ENCODE measurements at places on chromosomes 16 and 17.

DNA sequence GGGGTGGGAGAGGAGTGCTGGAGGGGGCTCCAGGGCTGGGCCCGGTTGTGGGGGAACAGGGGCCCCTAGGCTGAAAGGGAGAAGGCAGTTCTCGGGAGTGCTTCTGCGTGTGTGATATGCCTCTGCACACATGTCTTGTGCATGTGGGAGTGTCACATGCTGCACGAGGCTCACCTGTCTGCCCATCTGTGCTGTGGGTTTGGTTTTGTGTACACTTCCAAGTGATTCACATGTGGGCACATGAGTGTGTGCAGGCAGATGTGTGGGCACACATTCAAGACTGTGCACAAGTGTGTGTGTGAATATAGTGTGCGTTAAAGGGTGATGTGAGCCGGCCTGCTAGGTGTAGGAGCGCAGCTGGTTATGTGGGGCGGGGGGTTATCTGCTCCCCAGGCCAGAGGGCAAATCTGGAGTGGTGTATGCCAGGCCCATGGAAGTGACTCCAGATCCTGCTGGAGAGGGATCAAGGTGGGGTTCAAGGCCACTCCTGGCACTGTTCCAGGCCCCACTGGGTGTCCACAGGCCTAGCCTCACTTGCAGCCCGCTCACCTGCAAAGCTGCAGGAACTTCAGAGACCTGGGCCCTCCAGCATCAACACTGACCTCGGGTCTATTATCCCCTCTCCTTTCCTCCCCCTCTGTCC is 3.8 kb upstream of the BAHCC1 start:
- DNase-seq: no peak

- DNase-seq: no peak
These were observed 90.0 kb downstream of the FOXL1 start for GRCh38 chr16:86668136-86668910.

DNA sequence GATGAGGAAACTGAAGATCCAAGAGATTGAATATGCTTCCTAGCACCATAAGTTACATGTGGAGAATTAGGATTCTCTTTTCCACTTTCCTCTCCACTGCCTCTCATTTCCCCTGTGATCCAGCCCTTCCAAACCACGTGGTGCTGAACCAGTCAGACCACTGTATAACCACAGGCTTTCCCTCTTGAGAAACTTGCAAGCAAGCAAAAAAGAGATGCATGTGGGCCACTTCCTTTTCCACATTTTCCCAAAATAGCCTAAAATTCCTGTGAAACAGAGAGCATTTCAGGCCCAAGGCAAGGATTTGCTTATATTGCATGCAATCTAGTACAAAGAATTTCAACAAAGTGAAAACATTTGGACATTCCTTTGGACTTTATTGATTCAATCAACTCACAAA is 59.3 kb upstream of the KSR1 start:
- DNase-seq: no peak

GRCh38 chr16:49809062-49809461 is 46.9 kb downstream of the ZNF423 start:
- DNase-seq: no peak

- no peak for DNase-seq
These were observed 30.2 kb downstream of the XPO6 start for GRCh38 chr16:28181515-28181914.

- DNase-seq: no peak
These were observed 7.9 kb downstream of the SEPTIN12 start for GRCh38 chr16:4780235-4780634.

DNA sequence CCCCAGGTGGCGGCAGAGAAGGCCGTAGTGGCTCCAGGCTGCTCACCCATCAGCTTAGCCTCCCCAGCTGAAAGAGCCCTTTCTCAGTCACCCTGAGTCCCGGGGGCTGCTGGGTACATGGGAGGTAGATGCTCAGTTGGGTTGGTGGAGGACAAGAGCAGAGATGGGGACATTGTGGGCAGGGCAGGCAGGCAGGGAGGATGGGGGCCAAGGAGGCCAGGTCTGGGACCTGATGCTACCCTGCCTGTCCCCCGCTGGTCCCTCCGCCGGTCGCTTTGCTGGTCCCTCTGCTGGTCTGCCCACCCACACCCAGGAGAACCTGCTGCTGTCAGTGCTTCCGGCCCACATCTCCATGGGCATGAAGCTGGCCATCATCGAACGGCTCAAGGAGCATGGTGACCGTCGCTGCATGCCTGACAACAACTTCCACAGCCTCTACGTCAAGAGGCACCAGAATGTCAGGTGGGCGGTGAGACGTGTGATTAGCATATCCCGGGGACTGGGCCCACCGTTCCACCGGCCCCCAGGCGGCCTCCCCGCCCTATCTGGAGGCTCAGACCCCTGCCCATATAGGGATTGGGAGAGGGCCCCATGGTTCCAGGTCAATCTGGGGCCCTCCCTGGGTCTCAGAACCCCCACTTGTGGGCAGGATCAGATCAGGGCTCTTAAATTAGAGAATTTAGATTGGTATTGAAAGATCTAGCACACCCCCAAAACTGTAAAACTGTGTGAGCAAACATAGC is 26.9 kb downstream of the ADCY7 start:
- DNase-seq: no peak

GRCh38 chr17:79577485-79578187 is 33.2 kb downstream of the RBFOX3 start:
- DNase-seq: no peak

GRCh38 chr16:1047801-1048200 is 24.7 kb upstream of the SSTR5 start:
- DNase-seq: no peak

GRCh38 chr17:72406498-72406897 is 285.7 kb downstream of the SOX9 start:
- DNase-seq: no peak

DNA sequence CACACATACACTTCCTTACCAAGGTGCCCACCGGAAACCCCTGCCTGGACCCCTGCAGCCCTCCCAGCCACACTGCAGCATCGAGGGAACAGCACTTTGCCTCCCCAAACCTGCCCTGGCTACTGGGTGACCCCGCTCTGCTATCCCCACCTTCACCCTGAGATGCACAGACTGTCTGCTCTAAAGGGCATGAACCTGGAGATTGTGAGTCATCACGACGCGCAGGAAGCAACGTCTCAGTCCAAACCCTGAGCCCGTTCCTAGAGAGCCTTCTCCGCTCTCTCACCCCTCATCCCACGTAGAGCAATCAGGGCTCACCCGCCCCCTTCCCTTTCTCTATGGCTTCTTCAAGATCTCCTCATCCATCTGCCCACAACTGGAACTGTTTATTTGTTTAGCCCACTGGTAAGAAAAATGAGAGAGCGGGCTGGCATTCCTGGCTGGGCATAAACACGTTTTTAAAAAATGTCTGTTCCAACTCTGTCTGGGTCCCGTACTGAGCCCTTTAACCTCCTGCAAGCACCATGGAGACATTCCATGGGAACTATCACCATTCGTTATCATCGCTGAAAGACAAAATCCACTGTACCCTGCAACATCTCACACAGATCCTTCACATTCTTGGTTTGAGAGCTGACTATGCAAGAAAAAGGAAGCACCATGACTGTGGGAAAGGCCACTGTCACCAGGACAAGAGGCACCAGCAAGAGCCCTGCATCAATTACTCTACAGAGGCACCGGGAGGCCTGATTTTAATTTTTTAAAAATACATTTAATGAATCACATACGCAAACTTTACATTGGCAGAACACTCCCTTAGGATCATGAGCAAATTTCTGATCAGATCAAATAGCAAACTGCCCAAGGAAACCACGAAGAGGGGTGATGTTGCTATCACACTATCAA is 28.2 kb downstream of the ZFHX3 start:
- DNase-seq: no peak

DNA sequence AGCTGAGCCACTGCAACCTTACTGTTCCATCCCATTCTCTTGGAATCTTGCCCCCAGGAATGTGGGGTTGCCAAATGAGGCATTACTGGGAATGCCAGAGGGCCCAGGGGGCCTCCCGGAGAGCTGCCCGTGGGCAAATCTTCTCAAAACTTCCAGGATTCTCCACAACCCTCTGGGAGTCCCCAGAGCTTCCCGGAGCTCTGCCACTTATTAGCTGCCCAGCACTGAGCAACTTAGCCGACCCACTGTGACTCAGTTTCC is 306.0 kb downstream of the FOXL1 start:
- DNase-seq: no peak

GRCh38 chr16:52721331-52721730 is 174.4 kb upstream of the TOX3 start:
- no peak for DNase-seq

DNA sequence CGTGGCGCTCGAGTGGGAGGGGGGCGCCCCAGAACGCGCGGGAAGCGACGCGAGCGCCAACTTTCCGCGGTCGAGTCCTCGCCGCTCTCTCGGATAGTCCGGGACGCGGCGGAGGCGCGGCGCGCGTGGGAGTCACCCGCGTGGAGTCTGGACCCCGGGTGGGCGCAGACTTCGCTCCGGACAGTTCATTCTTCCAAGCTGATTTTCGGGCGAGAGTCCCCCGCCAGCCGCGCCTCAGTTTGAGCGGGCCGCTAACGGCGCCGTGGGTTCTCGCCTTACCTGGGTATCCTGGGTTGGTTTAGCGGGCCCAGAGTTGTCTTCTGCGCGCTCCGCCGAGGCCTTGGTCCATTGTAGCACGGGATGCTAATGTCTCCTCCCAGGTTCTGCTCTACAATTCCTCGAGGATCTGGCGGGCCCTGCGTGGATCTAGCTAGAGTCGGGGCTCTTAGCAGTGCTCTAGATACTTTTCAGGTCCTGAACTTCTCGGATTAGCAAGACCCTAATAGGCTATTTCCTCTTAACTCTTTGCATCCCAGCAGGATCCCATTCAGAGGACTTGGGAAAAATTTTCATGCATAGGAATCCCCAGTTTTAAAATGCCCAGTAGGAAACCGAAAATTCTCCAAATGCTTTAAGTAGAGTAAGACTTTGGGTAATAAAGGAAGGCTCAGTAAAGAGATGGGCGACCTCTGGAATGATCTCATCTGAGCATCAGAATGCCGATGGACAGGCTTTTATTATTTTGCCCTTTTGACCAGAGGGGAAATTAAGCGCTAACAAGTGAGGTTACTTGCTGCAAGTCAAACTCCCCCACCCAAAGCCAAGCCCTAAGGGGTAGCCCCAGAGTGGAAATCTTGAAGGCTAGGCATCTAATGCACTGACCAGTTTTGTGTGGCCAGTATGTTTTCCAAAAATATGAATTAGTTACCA is 537 bp upstream of the GJC1 start:
- DNase-seq: no peak

DNA sequence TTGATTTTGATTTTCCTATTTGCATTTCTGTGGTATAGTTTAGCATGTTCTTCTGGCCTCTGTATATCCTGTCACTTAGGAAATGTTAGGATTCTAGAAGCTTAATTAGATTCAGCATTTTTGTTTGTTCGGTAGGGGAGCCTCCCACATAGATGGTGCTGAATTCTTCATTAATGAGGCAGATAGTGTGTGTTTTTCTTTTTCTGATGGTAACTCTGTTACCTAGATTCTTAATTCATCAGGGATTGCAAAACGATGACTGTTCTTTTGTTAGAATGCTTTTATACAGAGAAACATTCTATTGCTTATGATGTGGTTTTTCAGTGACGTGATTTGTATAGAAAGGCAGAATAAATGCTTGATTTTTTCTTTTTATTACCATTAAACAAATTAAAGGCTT is 19.0 kb downstream of the BANP start:
- DNase-seq: no peak

DNA sequence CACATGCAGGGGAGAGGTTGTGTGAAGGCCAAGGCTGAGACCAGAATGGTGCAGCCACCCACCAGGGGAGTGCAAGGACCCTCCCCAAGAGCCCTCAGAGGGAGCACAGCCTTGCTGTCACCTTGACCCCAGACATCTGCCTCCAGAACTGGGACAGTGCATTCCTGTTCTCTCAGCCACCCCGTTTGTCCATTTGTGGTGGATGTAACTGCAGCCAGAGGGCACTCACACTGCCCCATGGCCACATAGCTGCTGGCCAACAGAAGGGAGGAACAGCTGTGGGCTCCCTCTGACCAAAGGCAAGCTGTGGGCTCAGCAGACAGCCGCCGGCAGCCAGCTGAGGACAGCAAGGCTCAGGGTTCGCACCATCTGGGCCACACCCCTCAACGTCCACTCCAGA is 49.8 kb upstream of the KLHDC4 start:
- DNase-seq: no peak

- no peak for DNase-seq
These were observed 496.5 kb downstream of the TOX3 start for GRCh38 chr16:52050418-52050817.

GRCh38 chr16:23673971-23674614 is 4.6 kb upstream of the PLK1 start:
- DNase-seq: no peak

GRCh38 chr16:57920880-57921229 is 50.1 kb downstream of the CNGB1 start:
- no peak for DNase-seq

GRCh38 chr16:74771656-74772315 is 2.8 kb downstream of the FA2H start:
- no peak for DNase-seq

- DNase-seq: no peak
These were observed 15.3 kb downstream of the SGCA start for GRCh38 chr17:50181144-50181543.

GRCh38 chr17:2708585-2709182 is 2.9 kb downstream of the CLUH start:
- DNase-seq: no peak

- DNase-seq: no peak
These were observed 54.5 kb downstream of the NKD1 start for GRCh38 chr16:50602531-50603205.

DNA sequence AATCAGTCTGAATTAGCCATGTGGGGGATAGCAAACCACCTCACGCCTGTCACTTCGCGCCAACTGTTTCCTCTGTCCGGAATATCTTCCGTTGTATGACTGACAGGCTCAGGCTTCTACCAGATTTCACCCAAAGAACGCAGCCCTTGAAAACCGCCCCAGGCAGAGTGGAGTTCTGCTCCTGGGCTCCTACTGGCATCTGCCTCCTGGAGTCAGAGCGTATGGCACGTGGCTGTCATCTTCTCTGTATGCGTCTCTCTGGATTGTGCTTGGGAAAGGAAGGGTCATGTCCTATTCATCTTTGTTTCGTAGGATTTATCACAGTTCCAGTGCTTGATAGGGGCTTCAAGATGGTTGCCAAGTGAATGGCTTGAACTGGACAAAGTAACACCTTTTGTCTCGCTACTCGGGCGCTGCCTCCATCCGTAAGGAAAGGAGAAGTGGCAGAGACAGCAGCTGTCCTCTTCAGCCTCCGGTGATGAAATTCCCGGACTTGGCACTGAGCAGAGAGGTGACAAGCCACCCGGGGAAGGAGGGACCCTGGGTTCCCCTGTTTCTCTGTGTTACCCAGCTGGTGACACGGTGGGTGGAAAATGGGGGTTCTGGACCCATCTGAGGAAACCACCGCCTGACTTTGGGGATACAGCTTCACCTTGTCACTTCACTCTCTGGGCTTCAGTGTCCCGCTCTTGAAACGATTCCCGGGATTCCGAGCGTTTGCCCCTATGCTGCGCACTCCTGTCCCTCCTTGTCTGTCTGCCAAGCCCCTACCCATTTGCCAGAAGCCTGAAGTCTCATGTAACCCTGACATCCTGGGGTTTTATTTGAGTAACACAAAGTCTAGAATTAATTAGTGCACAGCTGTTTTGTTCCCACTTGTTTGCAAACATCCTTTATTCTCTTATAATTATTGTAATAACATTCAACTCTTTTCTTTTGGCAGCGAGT is 13.9 kb downstream of the KIAA0513 start:
- DNase-seq: peak; percentile 40

GRCh38 chr16:30439720-30440348 is 5.8 kb downstream of the SEPHS2 start:
- DNase-seq: no peak

- no peak for DNase-seq
These were observed at the start of gene SEPTIN1 for GRCh38 chr16:30382111-30382881. Gene SEPTIN1, minus strand, starts transcription at chr16:30382561. Its CDS starts 19 bp downstream, at chr16:30382542.

Data from COR-L47 (cell line).